ENCODE measurements at places on chromosomes 5 and 9.

- DNase-seq = no peak
These were observed 92.4 kb upstream of the ANXA1 start for GRCh38 chr9:73059247-73059646.

DNA sequence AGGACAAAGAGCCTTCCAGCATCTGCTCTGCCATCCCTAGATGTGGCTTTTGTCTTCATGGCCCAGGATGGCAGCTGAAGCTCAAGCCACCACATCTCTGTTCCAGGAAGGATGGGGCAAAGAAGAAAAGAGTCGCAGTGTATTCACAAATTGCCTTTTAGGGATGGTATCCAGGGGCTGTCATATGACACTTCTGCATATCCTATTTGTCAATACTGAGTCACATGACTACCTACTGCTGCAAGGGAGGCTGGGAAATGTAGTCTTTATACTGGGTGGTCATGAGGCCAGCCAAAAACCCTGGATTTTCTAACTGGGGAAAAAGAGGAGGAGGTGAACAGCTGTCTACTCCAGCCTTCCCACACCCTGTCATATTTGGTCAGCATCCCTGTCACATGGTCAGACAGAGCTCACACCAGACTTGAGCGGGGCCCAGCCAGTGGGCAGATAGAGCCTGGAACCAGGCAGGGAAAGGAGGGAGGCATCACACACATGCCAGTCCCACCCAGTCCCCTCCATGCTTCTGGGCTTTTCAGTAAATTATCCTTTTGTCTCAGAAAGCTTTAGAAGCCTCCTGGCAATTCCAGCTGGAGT is 52.0 kb downstream of the OLFM1 start:
- no peak for DNase-seq

GRCh38 chr9:128118971-128119665 is 8.4 kb downstream of the PTGES2 start:
- no peak for DNase-seq

DNA sequence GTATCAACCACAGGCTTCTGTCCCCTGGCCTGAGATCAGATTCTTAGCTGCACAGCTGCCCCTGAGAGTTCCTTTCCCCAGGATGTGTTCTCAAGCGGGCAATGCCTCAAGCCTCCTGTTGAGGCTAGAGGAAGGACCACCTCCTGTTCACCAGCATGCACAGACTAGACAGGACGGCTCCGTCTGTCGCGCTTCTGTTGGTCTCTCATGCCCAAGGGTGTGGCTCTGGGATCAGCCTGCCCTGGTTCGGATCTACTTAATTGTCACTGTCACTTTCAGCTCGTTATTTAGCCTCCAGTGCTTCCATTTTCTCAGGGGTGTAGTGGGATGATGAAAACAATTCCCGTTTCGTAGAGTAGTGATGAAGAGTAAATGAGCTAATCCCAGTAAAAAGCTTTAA is 103.1 kb downstream of the KCNIP1 start:
- DNase-seq = no peak

DNA sequence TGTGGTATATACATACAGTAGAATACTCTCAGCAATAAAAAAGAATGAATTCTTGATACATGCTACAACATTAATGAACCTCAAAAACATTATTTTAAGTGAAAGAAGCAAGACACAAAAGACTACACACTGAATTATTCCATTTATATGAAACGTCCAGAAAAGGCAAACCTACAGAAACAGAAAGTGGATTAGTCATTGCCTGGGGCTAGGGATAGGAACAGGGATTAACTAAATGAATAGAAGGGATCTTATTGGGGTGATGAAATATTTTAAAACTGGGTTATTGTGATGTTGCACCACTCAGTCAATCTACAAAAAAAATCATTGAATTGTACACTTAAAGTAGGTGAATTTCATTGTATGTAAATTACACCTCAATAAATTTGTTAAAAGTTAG is 326.7 kb downstream of the PIK3R1 start:
- DNase-seq = no peak
